ENCODE measurements at places on chromosomes 2 and 18.

GRCh38 chr18:10230072-10230471 lies 224.4 kb upstream of the APCDD1 start:
- no peak for DNase-seq

- DNase-seq = no peak
These were observed 133.7 kb downstream of the SH3BP4 start for GRCh38 chr2:235085476-235085875.

DNA sequence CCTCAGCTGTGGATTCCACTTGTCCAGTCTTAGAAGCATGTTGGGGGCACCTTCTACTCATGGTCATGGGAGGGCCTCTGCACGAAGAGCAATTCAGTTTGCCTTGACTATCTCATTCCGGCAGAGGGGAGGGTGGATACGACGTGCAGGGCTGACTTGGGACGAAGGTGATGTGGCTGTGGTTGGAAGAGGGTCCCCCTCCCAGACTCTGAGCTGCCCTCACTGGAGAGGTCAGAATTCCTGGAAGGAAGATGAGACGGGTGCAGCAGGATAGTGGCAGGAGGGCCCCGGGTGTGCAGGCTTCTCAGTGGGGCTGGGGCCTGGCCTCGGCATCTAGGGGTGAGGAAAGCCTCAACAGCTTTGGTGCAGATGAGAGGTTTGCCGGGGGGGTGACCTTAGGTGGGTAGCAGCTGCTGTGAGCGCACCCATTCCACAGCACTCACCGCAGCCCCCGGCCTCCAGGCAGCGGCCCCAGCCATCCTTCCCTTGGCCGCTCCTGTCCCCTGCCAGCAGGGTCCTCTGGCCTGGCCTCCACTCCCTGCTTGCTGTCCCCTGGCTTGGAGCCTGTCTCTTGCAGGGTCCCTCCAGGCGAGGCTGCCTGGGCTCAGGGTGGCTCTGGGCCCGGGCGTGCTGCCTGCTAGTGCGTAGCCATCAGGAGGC lies 3.2 kb downstream of the RNPEPL1 start:
- no peak for DNase-seq

DNA sequence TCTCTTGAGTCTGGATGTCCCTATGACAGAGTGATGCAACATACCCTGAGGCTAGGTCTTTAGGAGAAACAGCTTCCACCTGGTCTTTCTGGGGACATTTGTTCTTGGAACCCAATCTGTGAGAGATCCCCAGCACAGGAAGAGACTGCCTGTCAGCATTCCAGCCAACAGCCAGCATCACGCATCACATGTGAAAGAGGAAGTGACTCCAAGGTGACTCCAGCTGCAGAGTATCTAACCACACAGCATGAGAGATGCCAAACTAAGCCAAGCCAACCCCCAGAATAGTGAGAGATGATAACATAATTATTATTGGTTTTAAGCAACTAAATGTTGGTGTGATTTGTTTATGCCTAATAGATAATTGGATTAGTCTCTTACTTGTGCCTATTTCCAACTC lies 35.7 kb downstream of the C18orf63 start:
- no peak for DNase-seq

GRCh38 chr2:232983669-232984140 lies 29.4 kb downstream of the NGEF start:
- no peak for DNase-seq

Measured in GOT3 (cell line).